Cardiac septum (tissue), 1 donor: ENCODE measurements at places on chromosomes 5 and 9. TPM values are rescaled to one million over a fixed set of nuclear protein-coding genes. Genes with fewer than 3 reads are reported as not detected.

- DNase-seq = no peak
Observed at GRCh38 chr5:150481972-150482406, 25.9 kb upstream of the NDST1 start.

GRCh38 chr5:124671193-124671592 is 75.2 kb downstream of the ZNF608 start:
- DNase-seq = no peak

Gene SPINK5
- total RNA-seq = 0.16 TPM

DNA sequence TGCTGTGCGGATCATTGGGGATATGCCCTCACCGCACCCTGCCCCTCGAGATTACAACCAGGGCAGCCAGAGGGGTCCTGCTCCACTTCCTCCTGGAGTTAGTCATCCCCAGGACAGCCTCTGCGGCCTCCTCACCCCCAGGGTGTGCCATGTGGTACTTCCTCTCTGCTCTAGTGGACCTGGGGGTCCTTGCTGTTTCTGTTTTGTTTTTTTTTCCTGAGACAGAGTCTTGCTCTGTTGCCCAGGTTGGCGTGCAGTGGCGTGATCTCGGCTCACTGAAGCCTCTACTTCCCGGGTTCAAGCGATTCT is 5.2 kb upstream of the FCN1 start:
- DNase-seq = peak; percentile 59

DNA sequence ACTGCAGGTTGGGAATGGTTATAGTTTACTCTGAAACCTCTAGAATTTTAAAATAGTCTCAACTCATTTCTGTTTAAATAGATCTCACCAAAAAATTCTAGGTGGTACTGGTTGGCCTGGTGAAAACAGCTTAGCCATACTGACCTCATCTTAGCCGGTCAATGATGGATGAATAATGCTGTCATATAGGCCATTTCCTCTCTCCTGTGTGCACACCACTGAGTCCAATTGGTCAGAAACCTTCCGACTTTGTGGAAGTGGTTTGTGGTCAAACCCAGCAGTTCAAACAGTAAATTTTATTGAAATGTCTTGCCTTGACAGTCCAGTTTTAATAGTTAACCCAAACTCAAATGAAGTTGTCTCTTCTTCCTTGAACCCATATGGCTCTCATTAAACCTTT is 98.6 kb downstream of the GIN1 start:
- no peak for DNase-seq

GRCh38 chr5:31809050-31809870 is 170.3 kb downstream of the PDZD2 start:
- peak; percentile 86 for DNase-seq

DNA sequence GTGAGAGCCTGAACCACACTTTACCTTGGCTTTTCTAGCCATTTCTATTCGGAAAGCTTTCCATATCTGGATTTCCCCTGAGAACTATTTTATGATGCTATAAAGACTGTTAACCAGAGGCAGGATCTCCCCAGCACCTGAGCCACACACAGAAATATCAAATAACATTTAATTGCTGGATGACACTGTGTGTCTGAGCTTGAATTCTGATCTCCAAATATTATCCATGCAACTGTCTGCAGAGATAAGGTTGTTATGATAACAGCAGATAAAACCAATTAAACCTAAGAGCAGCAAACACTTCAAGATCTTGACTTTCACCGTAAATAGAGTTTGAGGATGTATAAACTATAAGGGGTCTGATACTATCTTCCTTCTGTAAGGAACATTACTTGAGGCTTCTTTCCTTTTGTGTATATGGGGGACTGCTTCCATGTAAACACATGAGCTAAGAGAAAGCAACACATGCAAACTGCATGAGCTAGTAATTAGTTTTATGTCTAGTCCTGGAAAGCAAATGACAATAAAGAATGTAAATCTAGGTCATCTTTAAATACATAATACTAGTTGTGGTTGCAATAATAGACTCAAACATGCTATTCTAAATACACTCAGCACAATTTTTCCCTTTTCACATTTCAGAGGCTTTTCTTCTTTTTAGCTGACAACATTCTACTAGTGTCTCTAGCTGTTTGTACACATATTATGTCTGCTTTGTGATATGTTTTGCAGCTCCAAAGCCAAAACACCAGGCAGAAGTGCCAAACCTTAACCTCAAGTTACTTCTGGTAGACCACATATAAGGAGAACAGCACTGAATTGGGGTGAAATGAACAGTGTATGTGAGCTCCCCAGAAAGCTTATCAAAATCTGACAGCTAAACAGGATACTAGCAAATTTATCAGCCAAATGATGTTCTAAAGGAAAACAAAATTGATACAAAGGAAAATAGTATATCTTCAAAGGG is 136.5 kb downstream of the EFNA5 start:
- DNase-seq = no peak

- no peak for DNase-seq
Observed at GRCh38 chr5:97231025-97231636, 48.1 kb upstream of the RIOK2 start.

DNA sequence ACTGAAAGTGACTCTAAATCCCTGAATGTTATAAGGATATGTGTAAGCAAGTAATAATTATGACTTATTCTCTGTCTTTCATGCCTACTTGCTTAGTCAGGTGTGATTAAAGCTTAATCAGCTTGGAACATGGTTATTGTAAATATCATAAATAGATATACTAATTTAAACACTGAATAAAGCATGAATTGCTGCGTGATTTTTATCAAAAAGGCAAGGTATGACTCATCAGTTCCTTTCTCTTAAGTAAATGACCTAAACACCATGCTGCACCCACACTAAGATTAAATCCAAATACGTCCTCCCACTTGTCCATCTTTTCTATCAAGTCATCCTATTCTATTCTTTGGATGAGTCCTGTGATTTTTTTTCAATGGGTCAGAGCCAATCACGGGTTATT is 124.6 kb upstream of the MTAP start:
- DNase-seq = no peak

Gene SLC22A4
- total RNA-seq = 2.2 TPM

Gene FAM53C
- 23.8 TPM for total RNA-seq

Gene MLLT3
- total RNA-seq = 13.3 TPM

DNA sequence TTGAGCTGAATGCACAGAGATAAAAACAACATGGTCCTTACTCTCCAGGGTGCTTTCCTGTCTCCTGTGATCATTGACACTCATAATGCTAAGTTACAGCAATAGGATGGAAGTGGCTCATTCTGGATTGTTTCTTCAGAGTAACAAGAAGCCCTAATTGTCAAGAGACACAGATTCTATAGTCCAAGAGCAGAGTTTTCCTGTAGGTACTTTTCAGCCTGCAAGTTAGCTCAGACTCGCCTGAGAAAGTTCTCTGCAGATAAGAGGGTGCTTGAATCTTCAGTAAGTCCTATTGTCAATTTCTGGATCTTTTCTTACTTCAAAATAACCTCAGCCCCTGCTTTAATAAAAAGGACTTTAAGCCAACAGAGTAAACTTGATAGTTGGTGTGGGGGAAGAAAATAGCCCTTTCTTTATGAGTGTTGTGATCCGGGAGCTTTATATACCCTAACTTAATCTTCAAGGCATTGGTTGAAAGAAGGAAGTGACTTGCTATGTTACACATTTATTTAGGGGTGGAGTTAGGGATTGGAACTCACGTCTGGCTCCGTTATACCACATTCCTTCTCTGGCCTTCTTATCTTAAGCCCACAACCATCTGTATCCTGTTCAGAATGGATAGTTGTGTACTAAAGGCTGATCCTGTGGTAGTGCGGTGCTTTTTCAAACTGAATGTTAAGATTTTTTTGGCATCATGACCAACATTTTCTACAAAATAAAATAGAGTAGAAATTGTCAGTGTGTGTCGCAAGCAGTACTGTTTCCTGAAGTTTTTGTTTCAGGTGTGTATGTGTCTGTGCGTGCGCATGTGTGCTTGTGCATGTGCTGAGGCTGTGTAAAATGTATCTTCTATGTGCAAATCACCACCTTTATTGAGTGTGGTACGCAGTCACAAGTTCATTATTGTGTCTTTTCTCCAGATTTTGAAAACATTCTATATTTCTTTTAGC is 173.9 kb downstream of the WDR70 start:
- DNase-seq = no peak

Gene CD72
- 0.59 TPM for total RNA-seq

DNA sequence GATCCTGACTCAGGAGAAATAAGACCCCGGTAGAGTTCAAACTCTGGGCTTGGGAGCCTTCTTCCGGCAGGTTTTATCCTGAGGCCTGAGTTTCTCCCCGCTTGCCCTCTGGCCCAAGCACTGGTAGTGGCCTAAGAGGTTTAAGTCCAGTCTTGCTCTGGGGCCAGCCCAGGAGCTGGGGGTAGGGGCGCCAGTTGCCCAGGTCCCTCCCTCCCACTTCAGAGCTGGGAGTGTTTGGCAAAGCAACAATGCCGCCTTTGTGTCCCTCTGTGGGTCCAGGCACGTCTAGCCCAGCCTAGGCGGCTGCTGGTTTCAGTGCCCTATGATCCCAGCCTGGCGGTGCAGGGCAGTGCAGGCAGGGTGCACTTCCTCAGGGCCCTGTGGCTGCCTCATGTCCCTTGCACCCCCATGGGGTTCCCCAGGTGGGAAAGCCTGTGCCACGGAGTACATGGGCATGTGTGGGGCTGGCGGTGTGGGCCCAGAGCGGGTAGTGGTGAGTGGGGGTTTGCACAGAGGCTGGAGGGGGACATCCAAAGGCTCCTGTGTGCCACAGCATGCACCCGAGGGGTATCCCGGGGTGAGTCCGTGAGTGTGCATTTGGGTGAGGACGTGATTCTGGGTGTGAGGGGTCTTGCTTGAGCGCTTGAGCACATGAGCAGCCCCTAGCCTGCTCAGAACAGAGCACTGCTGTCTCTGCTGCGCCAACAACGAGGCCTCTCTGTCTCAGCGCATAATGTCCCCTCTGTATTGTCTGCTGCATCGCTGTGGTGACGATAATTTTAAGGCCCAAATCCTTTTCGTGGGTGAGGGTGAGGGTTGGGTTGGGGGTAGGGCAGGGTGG is 61.7 kb upstream of the PSD2 start:
- no peak for DNase-seq

Gene IL33
- total RNA-seq = 18.6 TPM
